ENCODE measurements at places on chromosomes 2 and 18. TPM values are rescaled to one million over a fixed set of nuclear protein-coding genes. Genes with fewer than 3 reads are reported as not detected.

Gene CNTNAP5
- total RNA-seq: not detected

Gene NT5DC4
- total RNA-seq: not detected

Gene TLX2
- not detected for total RNA-seq

Gene STPG4
- total RNA-seq: 1.2 TPM

Gene PARD6G
- 1.3 TPM for total RNA-seq

Gene CIB4
- not detected for total RNA-seq

Gene ANKRD36
- 66.0 TPM for total RNA-seq

Gene GKN1
- not detected for total RNA-seq

Gene AQP12A
- total RNA-seq: not detected

Gene MC2R
- total RNA-seq: not detected

Gene WNT10A
- total RNA-seq: 0.11 TPM

Gene UGT1A5
- total RNA-seq: 0.22 TPM

Gene MTA3
- total RNA-seq: 29.0 TPM

Gene NEUROD1
- not detected for total RNA-seq

Gene DES
- total RNA-seq: under 0.01 TPM

Gene ING5
- 41.2 TPM for total RNA-seq

Gene R3HDM1
- 13.4 TPM for total RNA-seq

Gene ANKRD30BL
- total RNA-seq: not detected

Gene MC5R
- total RNA-seq: not detected

Gene ZDBF2
- total RNA-seq: 7.5 TPM

Gene SERPINB11
- total RNA-seq: not detected

Gene GREB1L
- 115 TPM for total RNA-seq

Gene ARHGAP15
- total RNA-seq: not detected

Gene SCG2
- total RNA-seq: 0.33 TPM

Gene TCF23
- not detected for total RNA-seq

Gene RESP18
- total RNA-seq: not detected

Gene CREG2
- total RNA-seq: not detected

Gene DPYSL5
- total RNA-seq: not detected

Gene DCC
- total RNA-seq: under 0.01 TPM

Gene SLC16A14
- 0.11 TPM for total RNA-seq

Gene MEIS1
- total RNA-seq: 22.9 TPM

Gene MALL
- 2.9 TPM for total RNA-seq

Gene ANKRD53
- total RNA-seq: 0.65 TPM

Gene TWIST2
- total RNA-seq: 0.79 TPM

Gene RND3
- 111 TPM for total RNA-seq

Gene IHH
- not detected for total RNA-seq

Gene NEU2
- not detected for total RNA-seq

Gene VWC2L
- total RNA-seq: under 0.01 TPM

Gene EMILIN1
- total RNA-seq: 5.2 TPM

Gene IL1R2
- total RNA-seq: 3.1 TPM

Gene ONECUT2
- total RNA-seq: under 0.01 TPM

Gene CCDC150
- 4.8 TPM for total RNA-seq

Gene SPP2
- total RNA-seq: not detected

Gene GREB1
- total RNA-seq: under 0.01 TPM

Gene FHOD3
- not detected for total RNA-seq

Gene ARHGEF4
- total RNA-seq: 5.9 TPM

Gene SOWAHC
- 44.6 TPM for total RNA-seq

Gene ITGA6
- 23.9 TPM for total RNA-seq

Gene DCDC2C
- total RNA-seq: not detected

Measured in placental epithelial cell (primary cell).